Cardiac muscle cell (in vitro differentiated cells and primary cell): ENCODE measurements at places on chromosomes 2 and 18. TPM values are rescaled to one million over a fixed set of nuclear protein-coding genes. Genes with fewer than 3 reads are reported as not detected.

Gene RAB6D
- total RNA-seq = 0.28 TPM in 1 of 2 replicates, not detected in the other

Gene HJURP
- 14.3 and 53.3 TPM in 2 replicates for total RNA-seq

GRCh38 chr2:105449076-105449475 lies 50.2 kb upstream of the FHL2 start:
- peak; percentile 52 for DNase-seq
- H3K27me3 ChIP-seq = no peaks in the 10 kb centered on the region
- H3K27ac ChIP-seq = no peak overlapping the region
- no peak overlapping the region for H3K4me3 ChIP-seq
- H3K36me3 ChIP-seq = no peaks in the 10 kb centered on the region

DNA sequence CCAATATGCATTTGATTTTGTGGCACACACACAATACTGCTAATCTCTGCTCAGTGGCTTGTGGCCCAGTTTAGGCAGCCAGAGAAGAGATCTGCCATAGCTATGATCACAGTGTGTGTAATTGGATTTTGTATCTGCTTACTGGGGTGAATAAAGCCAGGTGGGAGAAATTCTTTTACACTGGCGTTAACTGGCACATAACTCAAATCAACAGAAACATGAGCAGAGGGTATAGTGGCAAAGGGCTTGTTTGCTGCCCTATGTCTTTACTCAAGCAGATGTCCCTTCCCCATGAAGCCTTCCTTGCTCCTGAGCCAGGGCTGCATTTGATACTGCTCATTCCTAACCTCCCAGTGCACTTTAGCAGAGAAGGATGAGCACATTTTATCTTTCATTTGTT lies 28.5 kb downstream of the STON1 start:
- H3K27me3 ChIP-seq = no peaks in the 10 kb centered on the region

GRCh38 chr2:3272761-3273160 lies 104.9 kb downstream of the EIPR1 start:
- H3K27ac ChIP-seq = no peak overlapping the region
- DNase-seq = no peak
- no peaks in the 10 kb centered on the region for H3K36me3 ChIP-seq
- H3K4me1 ChIP-seq = no peaks in the 10 kb centered on the region

Gene STARD6
- total RNA-seq = not detected in 2 replicates

DNA sequence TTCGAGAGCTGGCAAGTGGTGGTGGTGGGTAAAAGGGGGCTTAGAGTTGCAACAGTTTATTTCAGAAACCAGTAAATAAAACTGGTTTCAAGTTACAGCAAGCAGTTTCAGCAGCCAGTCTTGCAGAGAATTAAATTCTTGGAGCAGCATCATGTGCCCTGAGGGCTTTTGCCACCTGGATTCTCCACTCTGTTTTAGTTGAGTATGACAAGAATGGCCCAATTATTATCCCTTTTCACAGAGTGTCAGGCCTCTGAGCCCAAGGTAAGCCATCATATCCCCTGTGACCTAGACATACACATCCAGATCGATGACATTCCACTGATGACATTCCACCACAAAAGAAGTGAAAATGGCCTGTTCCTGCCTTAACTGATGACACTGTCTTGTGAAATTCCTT lies 72.8 kb upstream of the FANCL start:
- no peaks in the 10 kb centered on the region for H3K27me3 ChIP-seq
- no peak overlapping the region for H3K4me3 ChIP-seq
- no peaks in the 10 kb centered on the region for H3K36me3 ChIP-seq
- no peaks in the 10 kb centered on the region for H3K4me1 ChIP-seq
- DNase-seq = no peak

Gene CYTIP
- not detected in 2 replicates for total RNA-seq

DNA sequence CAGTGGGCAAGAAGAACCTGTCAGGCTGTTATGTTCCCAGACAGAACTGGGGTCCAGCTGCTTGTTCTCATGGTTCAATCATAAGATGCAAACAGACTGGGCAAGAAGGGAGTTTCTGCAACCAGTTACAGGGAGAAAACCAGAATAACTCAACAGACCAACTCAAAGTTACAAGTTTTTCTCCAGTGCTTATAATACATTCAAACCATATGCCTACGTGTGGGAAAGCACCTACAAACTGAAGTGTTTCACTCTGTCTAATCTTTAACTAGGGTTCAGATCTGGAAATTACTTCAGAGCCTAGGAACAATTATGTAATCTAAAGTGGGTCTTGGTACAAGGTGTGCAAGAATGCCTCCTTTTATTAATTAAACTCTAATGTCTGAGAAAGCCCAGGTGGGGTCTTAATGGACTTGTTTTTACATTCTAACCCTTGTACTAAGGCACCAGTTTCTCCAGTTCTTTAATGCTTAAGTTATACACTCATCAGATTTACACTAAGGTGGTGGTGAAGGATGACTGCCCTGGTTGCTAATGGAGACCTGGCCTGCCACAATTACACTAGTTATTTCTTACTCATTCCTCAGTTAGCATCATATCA lies 951.9 kb downstream of the TSN start:
- H3K4me3 ChIP-seq = no peak overlapping the region
- no peak overlapping the region for H3K27ac ChIP-seq
- H3K27me3 ChIP-seq = no peaks in the 10 kb centered on the region
- H3K4me1 ChIP-seq = peaks cover 4% of the 10 kb centered on the region

- no peaks in the 10 kb centered on the region for H3K27me3 ChIP-seq
- H3K27ac ChIP-seq = no peak overlapping the region
- no peaks in the 10 kb centered on the region for H3K4me1 ChIP-seq
Measured at GRCh38 chr18:570697-571096, 9.5 kb upstream of the CETN1 start.

- no peaks in the 10 kb centered on the region for H3K4me1 ChIP-seq
- no peak overlapping the region for H3K27ac ChIP-seq
- DNase-seq = peak; percentile 46
- no peaks in the 10 kb centered on the region for H3K27me3 ChIP-seq
- H3K4me3 ChIP-seq = no peak overlapping the region
- no peaks in the 10 kb centered on the region for H3K36me3 ChIP-seq
Measured at GRCh38 chr2:181183878-181184542, 203.6 kb downstream of the UBE2E3 start.

DNA sequence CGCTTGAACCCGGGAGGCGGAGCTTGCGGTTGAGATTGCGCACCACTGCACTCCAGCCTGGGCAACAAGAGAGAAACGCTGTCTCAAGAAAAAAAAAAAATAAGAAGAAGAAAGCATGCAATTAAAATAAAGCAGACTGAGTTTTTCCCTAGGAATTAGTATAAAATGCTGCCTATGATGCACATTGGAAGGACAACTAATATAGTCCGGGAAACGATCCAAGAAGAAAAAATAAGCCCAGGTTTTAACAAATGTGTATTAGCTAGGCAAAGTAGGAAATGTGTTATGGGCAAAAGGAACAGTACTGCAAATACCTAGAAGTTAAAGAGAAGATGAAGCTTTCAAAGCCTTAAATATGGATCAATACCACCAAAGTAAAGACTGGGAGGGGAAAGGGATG lies 64.0 kb downstream of the SPIRE1 start:
- H3K4me3 ChIP-seq = no peak overlapping the region
- no peaks in the 10 kb centered on the region for H3K27me3 ChIP-seq
- H3K36me3 ChIP-seq = no peaks in the 10 kb centered on the region
- DNase-seq = peak; percentile 32

DNA sequence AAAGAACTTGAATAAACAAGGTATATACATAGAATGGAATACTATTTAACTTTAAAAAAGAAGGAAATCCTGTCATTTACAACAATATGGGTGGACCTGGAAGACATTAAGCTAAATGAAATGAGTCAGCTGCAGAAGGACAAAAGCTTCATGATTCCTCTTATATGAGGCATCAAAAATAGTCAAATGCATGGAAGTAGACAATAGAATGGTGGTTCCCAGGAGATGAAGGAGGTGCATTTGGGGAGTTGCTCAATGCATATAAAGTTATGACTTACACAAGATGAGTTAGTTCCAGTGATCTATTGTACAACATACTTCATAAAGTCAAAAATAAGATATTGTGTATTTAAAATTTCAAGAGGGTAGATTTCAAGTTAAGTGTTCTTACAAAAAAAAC lies 426.1 kb upstream of the UBE2E3 start:
- no peaks in the 10 kb centered on the region for H3K27me3 ChIP-seq
- H3K36me3 ChIP-seq = no peaks in the 10 kb centered on the region
- no peak for DNase-seq

DNA sequence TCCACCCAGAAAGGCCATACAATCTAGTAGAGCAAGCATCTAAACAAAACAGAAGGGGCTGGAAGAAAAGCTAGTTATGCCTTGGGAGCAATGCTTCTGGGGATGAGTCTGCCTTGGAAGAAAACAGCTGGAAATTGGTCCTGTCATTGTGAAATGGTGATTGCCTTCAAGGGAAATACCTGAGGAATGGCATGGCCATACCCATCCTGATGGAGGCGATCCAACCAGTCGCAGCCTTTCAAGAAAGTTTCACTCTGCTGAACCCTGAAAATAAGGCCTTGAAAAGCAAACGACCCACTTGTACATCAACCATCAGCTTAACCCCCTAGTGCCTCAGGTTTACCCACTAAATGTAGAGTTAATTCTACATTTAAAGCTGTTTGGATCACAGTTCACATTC lies 72.6 kb upstream of the PID1 start:
- no peaks in the 10 kb centered on the region for H3K27me3 ChIP-seq
- no peaks in the 10 kb centered on the region for H3K4me1 ChIP-seq
- no peak for DNase-seq

DNA sequence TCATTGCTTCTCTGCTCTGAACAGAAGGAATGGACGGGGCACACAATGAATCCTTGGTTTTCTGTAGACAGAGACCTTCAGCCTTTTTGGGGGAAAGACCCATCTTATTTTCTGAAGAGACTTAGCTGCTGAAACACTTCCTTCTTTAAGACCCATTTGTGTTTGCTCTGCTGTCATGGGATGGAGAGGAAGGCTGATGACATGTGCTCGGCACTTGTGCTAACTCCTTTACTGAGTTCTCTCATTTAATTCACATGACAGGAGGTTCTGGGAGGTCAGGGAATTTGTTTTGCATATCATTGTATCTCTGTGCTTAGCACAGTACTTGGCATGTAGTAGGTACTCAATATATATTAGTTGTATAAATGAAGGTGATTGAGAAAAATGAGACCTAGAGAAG lies 39.0 kb downstream of the OXER1 start:
- peaks cover 14% of the 10 kb centered on the region for H3K4me1 ChIP-seq
- no peak overlapping the region for H3K4me3 ChIP-seq
- H3K36me3 ChIP-seq = no peaks in the 10 kb centered on the region
- no peak for DNase-seq

- H3K4me1 ChIP-seq = peaks cover 10% of the 10 kb centered on the region
- H3K36me3 ChIP-seq = no peaks in the 10 kb centered on the region
- H3K27me3 ChIP-seq = no peaks in the 10 kb centered on the region
- H3K27ac ChIP-seq = peak overlapping the region; percentile 93
Measured at GRCh38 chr2:202375033-202375608, 1.0 kb upstream of the BMPR2 start.

DNA sequence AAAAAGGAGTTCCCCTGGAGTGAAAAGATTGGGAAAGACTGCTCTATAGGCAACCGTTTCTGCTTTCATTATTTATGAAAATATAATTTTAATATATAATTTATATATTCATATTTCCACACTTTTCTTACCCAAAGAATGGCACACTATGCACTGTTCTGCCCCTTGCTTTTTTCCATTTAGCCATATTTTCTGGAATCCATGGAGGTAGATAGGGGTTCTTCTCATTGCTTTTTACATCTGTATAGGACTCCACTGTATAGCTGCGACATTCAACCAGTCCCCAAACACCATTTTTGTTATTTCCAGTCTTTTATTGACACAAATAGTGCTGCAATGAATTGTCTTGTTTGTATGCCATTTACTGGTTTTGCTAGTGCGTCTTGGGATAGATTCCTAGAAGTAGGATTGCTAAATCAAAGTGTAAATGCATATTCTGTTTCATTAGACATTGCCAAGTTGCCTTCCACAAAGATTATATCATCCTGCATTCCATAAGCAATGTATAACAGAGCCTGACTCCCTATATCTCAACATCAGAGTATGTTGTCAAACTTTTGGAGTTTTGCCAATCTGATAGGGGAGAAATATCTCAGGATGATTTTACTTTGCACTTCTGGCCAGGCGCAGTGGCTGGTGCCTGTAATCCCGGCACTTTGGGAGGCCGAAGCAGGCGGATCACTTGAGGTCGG lies 26.6 kb upstream of the TCF7L1 start:
- DNase-seq = no peak
- H3K4me3 ChIP-seq = no peak overlapping the region
- no peaks in the 10 kb centered on the region for H3K27me3 ChIP-seq
- no peaks in the 10 kb centered on the region for H3K36me3 ChIP-seq

Gene AMMECR1L
- 7.9 and 10.3 TPM in 2 replicates for total RNA-seq

DNA sequence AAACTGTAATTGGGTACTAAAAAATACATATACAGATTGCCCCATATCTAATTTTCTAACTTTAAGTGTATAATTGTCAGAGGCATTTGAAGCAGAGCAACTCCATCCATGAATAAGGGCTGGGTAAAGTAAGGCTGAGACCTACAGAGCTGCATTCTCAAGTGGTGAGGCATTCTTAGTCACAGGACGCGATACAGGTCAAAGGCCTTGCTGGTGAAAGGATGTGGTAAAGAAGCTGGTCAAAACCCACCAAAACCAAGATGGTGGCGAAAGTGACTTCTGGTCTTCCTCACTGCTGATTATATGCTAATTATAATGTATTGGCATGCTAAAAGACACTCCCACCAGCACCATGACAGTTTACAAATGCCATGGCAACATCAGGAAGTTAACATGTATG lies 50.0 kb downstream of the SLC8A1 start:
- no peaks in the 10 kb centered on the region for H3K36me3 ChIP-seq
- H3K4me1 ChIP-seq = peaks cover 49% of the 10 kb centered on the region
- H3K27me3 ChIP-seq = no peaks in the 10 kb centered on the region
- no peak overlapping the region for H3K27ac ChIP-seq
- DNase-seq = no peak

- H3K27ac ChIP-seq = no peak overlapping the region
- no peak for DNase-seq
- no peaks in the 10 kb centered on the region for H3K4me1 ChIP-seq
- H3K36me3 ChIP-seq = no peaks in the 10 kb centered on the region
Measured at GRCh38 chr2:127563458-127564428, 28.3 kb downstream of the MYO7B start.

Gene RBMS1
- 68.8 and 89.5 TPM in 2 replicates for total RNA-seq

- no peaks in the 10 kb centered on the region for H3K27me3 ChIP-seq
- H3K4me3 ChIP-seq = no peak overlapping the region
- H3K27ac ChIP-seq = no peak overlapping the region
- H3K4me1 ChIP-seq = no peaks in the 10 kb centered on the region
- no peaks in the 10 kb centered on the region for H3K36me3 ChIP-seq
- no peak for DNase-seq
Measured at GRCh38 chr2:183868707-183869106, 729.6 kb upstream of the ZNF804A start.

DNA sequence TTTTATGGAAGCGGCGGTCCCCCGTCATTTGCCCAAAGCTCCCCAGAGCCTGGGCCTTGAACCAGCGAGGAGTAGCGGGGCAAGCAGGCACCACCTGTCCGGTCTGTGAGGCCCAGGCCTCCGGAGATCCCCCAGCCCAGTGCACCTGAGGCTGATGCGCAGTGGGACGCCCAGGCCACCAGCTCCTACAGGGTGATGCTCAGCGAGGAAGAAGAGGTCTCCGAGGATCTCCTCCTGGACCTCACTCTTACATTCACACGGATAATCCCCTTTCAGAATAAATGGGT lies 220.2 kb downstream of the NDUFA10 start:
- H3K27me3 ChIP-seq = no peaks in the 10 kb centered on the region
- no peaks in the 10 kb centered on the region for H3K36me3 ChIP-seq
- no peak for DNase-seq
- H3K4me3 ChIP-seq = no peak overlapping the region
- no peak overlapping the region for H3K27ac ChIP-seq
- H3K4me1 ChIP-seq = no peaks in the 10 kb centered on the region

Gene EMILIN1
- total RNA-seq = 18.5 and 20.2 TPM in 2 replicates

- no peak overlapping the region for H3K4me3 ChIP-seq
- H3K36me3 ChIP-seq = no peaks in the 10 kb centered on the region
- no peak overlapping the region for H3K27ac ChIP-seq
- DNase-seq = no peak
- H3K4me1 ChIP-seq = peaks cover 9% of the 10 kb centered on the region
Measured at GRCh38 chr2:147865560-147865959, 20.7 kb downstream of the ACVR2A start.
